ENCODE measurements at places on chromosomes 5 and 9. TPM values are rescaled to one million over a fixed set of nuclear protein-coding genes. Genes with fewer than 3 reads are reported as not detected.
A peak's percentile ranks its signal among the peaks of the same experiment; 100 is the strongest.

GRCh38 chr9:91424403-91425176 is 958 bp upstream of the NFIL3 start:
- peak; percentile 61 for DNase-seq

GRCh38 chr5:142931896-142932686 is 161.9 kb downstream of the ARHGAP26 start:
- no peak for DNase-seq

DNA sequence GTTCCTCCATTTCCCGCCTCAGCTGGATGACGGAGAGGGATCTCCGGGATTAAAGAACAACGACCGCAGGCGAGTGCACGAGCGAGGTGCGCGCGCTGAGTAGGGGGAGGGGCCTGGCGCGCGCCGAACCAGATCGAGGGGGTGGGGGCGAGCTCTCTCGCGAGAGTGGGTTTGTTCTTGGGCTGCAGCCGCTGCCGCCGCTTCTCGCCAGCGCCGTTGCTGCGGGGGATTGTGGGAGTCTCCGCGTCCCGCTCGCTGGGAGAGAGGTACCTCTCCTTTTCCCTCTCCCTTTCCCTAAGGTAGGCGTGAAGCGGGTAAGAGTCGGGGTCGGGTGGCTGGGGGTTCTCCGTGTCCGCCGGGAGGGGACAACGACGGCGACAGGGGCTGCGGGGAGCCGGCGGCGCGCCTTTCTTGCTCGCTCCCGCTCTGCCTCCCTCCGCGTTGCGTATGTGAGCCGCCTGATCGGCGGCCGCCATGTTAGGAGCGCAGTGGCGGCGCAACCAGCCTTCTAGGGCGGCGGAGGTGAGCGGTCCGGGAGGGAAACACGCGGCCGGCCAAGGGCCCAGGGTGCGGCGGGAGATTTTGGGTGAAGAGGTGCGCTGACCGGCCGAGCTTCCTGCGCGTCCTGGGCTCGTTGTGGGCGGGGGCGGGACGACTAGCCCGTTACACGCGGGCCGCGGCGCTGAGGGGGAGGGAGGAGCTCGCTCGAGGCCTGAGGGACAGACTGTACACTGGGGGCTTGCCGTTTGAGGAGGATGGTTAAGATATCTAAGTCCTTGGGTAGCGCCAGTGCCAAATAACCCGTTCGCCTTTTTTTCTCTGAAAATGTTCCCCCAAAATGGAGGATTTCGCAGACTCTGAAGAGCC is at the start of gene MATR3:
Gene MATR3 (plus strand): TSS at position 234 of the 867 bp plus-strand sequence. CDS start 13,676 bp downstream, outside the sequence.
- peak; percentile 83 for DNase-seq

- no peak for DNase-seq
These were observed 193.9 kb downstream of the GABBR2 start for GRCh38 chr9:98514841-98515240.

EMB gene
- 40.8 TPM for total RNA-seq
